ENCODE measurements at places on chromosomes 2 and 18.
A peak's percentile ranks its signal among the peaks of the same experiment; 100 is the strongest.

DNA sequence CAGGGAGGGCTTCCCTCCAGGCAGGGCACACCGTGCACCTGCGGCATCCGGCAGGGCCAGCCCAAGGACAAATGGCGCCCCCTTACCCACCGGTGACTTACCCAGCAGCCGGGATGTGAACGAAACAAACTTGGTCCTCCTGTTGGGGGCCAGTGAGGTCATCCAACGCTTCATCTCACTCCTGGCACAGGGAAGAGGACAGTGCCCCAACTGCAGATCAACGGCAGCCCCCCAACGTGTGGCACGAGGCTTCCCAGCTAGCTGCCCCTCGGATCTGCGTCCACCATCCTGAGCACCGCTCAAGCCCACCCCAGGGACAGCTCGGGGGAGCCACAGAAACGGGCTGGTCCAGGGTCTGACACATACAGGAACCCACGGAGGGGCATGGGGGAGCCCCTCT, 12.0 kb downstream of the SNORC start:
- no peak for DNase-seq

DNA sequence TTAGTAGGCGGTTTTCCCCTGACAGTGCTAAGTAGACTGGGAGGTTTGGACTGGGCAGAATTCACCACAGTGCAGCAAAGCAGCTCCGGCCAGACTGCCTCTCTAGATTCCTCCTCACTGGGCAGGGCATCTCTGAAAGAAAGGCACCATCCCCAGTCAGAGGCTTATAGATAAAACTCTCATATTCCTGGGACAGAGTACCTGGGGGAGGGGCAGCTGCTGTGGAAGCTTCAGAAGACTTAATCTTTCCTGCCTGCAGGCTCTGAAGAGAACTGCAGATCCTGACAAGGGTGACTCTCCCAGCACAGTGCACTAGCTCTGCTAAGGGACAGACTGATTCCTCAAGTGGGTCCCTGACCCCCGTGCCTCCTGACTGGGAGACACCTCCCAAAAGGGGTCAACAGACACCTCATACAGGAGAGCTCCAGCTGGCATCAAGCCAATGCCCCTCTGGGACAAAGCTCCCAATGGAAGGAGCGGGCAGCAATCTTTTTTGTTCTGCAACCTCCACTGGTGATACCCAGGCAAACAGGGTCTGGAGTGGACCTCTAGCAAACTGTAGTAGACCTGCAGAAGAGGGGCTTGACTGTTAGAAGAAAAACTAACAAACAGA, 266.8 kb upstream of the CRIM1 start:
- peak; percentile 72 for DNase-seq

DNA sequence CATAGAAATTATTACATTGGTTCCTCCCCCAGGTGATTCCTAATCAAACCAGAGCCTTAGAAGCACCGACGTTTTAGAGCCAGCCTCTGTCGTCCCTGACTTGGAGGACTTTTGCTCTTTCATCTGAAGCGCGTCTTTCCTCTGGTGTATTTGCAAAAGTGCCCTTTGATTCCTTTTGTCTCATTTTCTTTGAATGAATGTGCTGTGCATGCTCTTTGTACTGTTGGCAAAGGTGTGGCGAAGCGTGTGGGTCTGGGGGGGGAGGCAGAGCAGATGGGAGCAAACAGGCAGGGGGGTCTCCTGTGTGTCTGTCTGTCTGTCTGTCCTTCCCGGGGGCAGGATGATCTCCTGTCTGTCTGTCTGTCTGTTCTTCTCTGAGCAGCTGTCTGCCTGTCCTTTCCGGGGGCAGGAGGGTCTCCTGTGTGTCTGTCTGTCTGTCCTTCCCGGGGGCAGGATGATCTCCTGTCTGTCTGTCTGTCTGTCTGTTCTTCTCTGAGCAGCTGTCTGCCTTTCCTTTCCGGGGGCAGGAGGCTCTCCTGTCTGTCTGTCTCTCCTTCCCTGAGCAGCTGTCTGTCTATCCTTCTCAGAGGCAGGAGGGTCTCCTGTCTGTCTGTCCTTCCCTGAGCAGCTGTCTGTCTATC, 205.5 kb upstream of the MYT1L start:
- DNase-seq: no peak

DNA sequence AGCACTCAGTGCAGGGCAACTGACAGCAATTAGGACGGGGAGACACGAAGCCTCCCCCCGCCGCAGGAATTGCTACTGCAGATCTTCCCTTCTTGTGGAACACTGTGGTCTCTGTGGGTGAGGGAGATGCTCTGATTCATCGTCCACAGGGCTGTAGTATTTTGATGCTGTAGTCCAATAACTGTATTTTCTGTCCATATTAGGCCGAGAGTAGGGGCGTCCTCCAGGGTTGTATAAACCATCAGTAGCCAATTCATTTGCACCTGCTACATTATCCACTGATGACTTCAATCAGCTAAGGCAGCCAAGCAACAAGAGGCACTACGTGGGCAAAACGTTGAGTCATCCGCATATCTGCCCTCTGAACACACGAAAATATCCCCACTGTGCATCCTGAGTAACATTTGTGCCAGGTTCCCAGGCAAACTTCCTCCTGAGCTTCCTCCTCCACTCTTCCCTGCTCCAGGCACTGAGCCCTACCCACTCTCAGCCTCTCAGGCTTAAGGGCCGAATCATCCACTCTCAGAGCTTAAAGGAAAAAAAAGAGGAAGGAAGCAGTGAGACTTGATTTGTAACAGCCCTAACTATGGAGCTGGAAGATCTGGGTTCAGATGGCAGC, 62.1 kb downstream of the LBH start:
- no peak for DNase-seq

DNA sequence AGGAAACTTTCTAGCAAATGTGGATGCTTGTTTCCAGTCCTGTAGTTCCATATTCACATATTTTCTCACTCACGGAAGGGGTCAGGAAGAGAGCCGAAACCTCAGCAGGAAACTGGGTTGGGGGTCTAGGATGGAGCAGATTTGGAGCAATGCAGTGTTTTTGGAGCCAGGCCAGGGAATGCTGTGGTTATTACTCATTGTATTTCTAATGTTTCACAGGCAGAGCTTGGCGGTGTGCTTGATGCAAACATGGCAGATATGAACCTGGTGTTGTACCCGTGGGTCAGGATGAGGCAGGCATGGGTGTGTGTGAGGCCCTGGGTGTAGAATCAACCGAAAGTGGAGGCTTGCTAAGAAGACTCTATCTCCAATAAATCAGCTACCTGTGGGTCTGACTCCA, 34.6 kb upstream of the ACKR3 start:
- no peak for DNase-seq

GRCh38 chr2:205166745-205167144, 515.6 kb upstream of the NRP2 start:
- DNase-seq: no peak

- DNase-seq: no peak
Observed at GRCh38 chr2:36707050-36707449, 10.5 kb downstream of the VIT start.

DNA sequence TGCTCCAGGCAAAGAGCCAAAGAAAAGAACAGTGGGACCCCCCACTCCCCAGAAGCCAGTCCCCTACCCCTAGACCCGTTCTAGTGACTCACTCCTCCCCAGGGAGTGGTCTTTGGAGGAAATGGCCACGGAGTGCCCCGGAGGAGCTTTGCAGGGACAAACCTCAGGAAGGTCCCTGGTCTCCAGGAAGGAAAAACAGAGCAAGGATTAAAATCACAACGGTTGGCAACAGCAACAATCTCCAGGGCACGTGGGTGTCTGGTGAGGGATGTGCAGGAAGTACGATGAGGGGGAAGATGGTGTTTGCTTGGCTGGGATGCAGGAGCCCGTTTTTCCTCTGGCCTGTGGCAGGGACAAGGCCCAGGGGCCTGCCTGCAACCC, 135.0 kb downstream of the SMAD2 start:
- DNase-seq: no peak

DNA sequence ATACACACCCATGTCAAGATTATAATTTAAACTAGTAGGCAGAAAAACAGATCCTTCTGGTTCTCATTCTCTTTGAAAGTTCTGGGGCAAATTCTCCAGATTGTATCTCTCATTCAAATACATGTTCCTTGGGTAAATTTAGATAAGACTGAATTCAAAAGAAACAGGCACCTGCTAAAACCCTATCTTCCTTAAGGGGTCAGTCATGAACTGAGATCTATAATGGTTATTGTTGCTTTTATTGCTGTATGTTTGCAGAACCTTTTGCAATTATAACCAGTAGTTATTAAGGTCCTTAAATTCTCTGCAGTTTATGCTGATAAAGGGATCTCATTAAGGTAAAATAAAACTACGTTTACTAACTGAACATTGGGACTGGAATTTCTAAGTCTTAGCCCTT, 83.5 kb downstream of the MYO5B start:
- DNase-seq: no peak

All from WERI-Rb-1 (cell line).